ENCODE measurements at places on chromosomes 13 and 19.

DNA sequence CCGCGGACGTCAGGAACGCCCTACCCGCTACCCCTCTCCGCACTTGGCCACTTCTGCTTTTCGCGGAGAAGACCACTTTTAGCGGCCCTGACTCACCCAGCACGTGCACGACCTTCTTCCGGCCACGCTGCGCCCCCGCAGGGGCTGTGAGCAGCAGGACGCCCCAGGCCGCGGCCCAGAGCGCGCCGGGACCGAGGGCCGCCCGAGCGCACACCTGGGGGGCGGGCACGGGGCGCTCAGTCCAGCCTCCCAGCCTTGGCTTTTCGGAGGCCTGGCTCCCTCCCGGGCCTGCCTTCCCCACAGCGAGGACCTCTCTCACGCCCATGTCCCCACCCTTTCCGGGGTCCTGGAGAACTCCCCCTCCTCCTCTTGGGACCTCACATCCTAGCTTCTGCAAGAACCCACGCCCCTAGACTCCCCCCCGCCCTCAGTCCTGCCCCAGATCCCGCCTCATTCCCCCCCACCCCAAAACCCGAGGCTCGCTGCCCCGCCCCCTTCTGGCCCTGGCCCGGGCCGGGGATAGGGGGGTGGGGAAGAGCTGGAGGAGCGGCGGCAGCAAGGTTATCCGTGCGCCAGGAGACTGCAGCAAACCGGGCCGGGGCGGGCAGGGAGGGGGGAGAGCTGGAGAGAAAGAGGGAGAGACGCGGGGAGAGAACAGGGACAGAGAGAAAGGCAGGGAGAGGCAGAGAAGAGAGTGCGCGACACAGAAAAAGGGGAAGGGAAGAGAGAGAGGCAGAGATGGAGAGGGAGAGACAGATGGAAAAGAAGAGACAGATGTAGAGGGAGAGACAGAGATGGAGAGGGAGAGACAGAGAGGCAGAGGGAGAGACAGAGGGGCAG is 11.5 kb downstream of the TM6SF2 start:
- peak overlapping the region; percentile 23 for H3K4me3 ChIP-seq
- no peak overlapping the region for H3K27ac ChIP-seq
- H3K4me1 ChIP-seq = no peaks in the 10 kb centered on the region
- DNase-seq = no peak

DNA sequence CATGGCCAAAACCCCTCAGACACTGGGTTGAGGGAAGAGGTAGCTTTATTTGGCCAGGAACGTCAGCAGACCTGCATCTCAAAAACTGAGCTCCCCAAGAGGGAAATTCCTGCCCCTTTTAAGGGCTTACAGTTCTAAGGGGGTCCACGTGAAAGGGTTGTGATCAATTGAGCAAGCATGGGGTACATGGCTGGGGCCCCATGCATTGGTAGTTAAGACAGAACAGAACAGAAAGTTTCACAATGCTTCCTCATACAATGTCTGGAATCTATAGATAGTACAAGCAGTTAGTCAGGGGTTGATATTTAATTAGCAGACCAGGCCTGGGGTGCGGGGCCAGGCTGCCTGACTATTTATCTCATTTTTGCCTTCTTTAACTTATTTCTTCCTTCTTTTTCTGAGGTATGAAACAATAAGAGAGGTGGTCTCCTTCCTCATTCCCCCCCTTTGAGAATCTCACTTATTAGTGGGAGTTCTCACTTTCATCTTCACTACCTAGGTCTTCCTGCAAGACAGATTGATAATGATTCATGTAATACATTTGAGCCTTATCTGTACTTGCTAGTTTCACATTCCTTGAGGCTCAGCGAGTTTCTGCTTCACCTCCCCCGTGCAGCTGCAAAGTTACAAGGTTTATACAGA is 84.8 kb downstream of the SLC25A15 start:
- no peak overlapping the region for H3K4me3 ChIP-seq
- DNase-seq = no peak
- H3K4me1 ChIP-seq = no peaks in the 10 kb centered on the region

DNA sequence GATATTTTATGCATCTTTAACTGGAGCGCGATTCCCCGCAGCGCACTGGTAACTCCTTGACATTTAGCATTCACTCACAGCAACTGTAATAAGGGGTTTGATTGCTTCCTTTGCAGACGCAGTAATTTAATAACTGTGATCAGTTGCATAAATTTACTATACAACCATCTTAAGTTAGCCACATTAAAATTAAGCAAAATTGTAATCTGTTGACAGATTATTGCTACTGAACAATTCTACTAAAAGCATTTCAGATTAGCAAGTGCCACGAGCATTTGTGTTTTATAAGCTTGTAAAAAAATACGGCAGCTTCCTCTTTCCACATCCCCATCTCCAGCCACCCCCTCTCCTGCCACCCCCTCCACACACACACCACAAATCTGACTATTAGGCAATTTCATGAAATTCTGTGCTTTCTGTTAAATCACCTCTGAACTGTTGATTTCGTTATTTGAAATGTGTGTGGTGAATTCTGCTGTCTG is 44.4 kb downstream of the TSHZ3 start:
- H3K4me3 ChIP-seq = no peak overlapping the region
- no peak for DNase-seq
- H3K36me3 ChIP-seq = no peaks in the 10 kb centered on the region
- H3K27me3 ChIP-seq = no peaks in the 10 kb centered on the region
- no peak overlapping the region for H3K27ac ChIP-seq

- H3K36me3 ChIP-seq = no peaks in the 10 kb centered on the region
- no peak overlapping the region for H3K4me3 ChIP-seq
- H3K27me3 ChIP-seq = no peaks in the 10 kb centered on the region
- no peaks in the 10 kb centered on the region for H3K4me1 ChIP-seq
- H3K27ac ChIP-seq = no peak overlapping the region
Measured at GRCh38 chr13:43397111-43397510, 373.7 kb downstream of the DNAJC15 start.

GRCh38 chr13:98098516-98098915 is 44.4 kb upstream of the FARP1 start:
- no peak overlapping the region for H3K4me3 ChIP-seq
- no peaks in the 10 kb centered on the region for H3K27me3 ChIP-seq
- no peak overlapping the region for H3K27ac ChIP-seq
- H3K4me1 ChIP-seq = no peaks in the 10 kb centered on the region

- no peak overlapping the region for H3K4me3 ChIP-seq
- no peak for DNase-seq
- H3K27ac ChIP-seq = no peak overlapping the region
- no peaks in the 10 kb centered on the region for H3K4me1 ChIP-seq
- H3K36me3 ChIP-seq = no peaks in the 10 kb centered on the region
Measured at GRCh38 chr19:57905258-57905657, 11.1 kb downstream of the ZNF417 start.

- H3K4me3 ChIP-seq = no peak overlapping the region
- no peak for DNase-seq
- no peak overlapping the region for H3K27ac ChIP-seq
- H3K4me1 ChIP-seq = no peaks in the 10 kb centered on the region
- H3K27me3 ChIP-seq = no peaks in the 10 kb centered on the region
Measured at GRCh38 chr19:58047672-58048071, 11.4 kb upstream of the ZNF135 start.

- no peak for DNase-seq
- H3K36me3 ChIP-seq = no peaks in the 10 kb centered on the region
- H3K4me1 ChIP-seq = no peaks in the 10 kb centered on the region
- no peaks in the 10 kb centered on the region for H3K27me3 ChIP-seq
- no peak overlapping the region for H3K27ac ChIP-seq
Measured at GRCh38 chr19:524062-524674, 7.4 kb upstream of the CDC34 start.

GRCh38 chr13:29195456-29195855 is 375.3 kb downstream of the MTUS2 start:
- H3K36me3 ChIP-seq = no peaks in the 10 kb centered on the region
- H3K4me3 ChIP-seq = no peak overlapping the region
- no peak for DNase-seq

DNA sequence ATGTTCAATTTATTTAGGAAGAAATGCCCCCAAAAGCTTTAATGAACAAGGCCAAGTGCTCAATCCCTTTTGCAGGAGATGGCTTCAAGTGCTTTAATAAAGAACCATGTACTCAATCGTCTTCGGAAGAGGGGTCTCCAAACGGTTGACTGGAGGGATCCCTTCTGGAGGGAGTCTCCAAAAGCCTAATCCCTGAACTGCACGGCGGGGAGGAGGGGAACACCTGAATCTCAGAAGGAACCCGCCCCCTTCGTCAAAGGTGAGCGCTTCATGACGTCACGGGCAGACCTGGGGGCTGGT is 505 bp downstream of the PAF1 start:
- no peak for DNase-seq
- peak overlapping the region; percentile 86 for H3K27ac ChIP-seq
- no peaks in the 10 kb centered on the region for H3K27me3 ChIP-seq

- H3K27me3 ChIP-seq = no peaks in the 10 kb centered on the region
- no peak overlapping the region for H3K4me3 ChIP-seq
- no peaks in the 10 kb centered on the region for H3K36me3 ChIP-seq
- no peak for DNase-seq
- no peaks in the 10 kb centered on the region for H3K4me1 ChIP-seq
Measured at GRCh38 chr19:32373585-32374295, 28.3 kb downstream of the ZNF507 start.

DNA sequence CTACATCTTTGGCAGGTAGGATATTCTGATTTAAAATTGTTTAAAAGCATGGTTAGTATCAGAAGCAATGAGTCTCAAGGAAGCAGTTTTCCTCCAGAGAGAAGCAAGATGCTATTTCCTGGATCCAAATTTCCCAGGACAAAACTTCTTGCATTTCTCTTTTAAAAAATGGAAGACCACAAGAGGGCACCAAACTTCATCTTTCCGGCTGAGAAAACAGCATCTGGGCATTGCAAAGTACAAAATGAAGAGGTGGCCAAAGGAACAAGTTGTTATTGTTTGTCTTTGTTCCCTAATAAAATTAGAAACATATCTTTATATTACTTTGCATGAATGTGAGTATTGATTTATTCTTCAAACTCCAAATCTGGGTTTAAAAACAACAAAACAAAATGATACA is 60.0 kb upstream of the LRCH1 start:
- DNase-seq = no peak
- H3K27ac ChIP-seq = no peak overlapping the region
- H3K36me3 ChIP-seq = no peaks in the 10 kb centered on the region
- H3K4me1 ChIP-seq = no peaks in the 10 kb centered on the region
- no peaks in the 10 kb centered on the region for H3K27me3 ChIP-seq

GRCh38 chr19:4453232-4454179 is 4.1 kb downstream of the UBXN6 start:
- H3K4me3 ChIP-seq = no peak overlapping the region
- H3K27me3 ChIP-seq = no peaks in the 10 kb centered on the region
- DNase-seq = no peak
- H3K4me1 ChIP-seq = peaks cover 22% of the 10 kb centered on the region
- no peaks in the 10 kb centered on the region for H3K36me3 ChIP-seq
- H3K27ac ChIP-seq = no peak overlapping the region

GRCh38 chr19:13959141-13959961 is 7.0 kb downstream of the DCAF15 start:
- H3K4me3 ChIP-seq = no peak overlapping the region
- H3K27ac ChIP-seq = no peak overlapping the region
- no peaks in the 10 kb centered on the region for H3K36me3 ChIP-seq
- H3K4me1 ChIP-seq = no peaks in the 10 kb centered on the region
- DNase-seq = no peak

DNA sequence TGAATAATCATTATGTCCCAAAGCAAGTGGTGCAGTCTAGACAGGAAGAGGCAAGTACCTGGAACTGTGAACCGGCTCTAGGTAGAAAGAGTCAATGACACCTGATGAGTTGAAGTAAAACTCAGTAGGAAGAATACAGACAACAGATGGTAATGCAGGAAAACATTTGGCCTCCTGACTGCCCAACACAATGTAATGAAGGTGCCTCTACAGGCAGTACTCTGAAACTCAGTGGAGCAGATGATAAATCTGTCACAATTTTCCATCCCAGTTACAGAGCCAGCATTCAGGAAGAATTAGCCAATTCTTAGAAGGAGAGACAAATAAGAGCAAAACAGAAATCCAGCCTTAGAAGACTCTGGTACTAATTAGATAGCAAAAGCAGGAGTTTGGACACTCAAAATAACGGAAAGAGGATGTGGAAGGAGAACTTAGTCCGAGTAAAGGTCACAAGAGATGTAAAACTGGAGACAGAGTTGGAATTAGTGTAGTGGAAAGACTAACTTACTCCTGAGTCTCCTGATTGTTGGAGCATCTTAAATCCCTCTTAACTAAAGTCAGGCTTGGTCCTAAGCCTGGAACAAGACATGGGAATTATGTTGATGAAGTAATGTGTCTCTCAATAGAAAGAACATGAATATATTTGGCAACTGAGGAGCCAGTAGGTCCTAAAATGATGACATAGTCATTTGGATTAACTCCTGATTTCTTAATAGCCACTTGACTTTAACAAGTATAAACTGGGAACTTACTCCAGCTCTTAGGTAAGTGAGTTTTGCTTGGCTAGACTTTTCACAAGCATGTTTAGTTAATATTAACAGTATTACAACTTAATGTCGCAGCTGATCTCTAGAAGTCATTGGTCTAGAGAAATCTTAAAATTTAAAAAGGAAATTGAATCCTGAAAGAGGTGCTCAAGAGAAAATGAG is 457.3 kb upstream of the MIR17HG start:
- no peaks in the 10 kb centered on the region for H3K36me3 ChIP-seq
- H3K4me3 ChIP-seq = no peak overlapping the region
- no peak for DNase-seq
- H3K27ac ChIP-seq = no peak overlapping the region
- no peaks in the 10 kb centered on the region for H3K27me3 ChIP-seq

- DNase-seq = no peak
- H3K4me1 ChIP-seq = no peaks in the 10 kb centered on the region
- H3K36me3 ChIP-seq = no peaks in the 10 kb centered on the region
- H3K27me3 ChIP-seq = no peaks in the 10 kb centered on the region
- H3K4me3 ChIP-seq = no peak overlapping the region
Measured at GRCh38 chr13:88704600-88705275, 1033.6 kb downstream of the SLITRK5 start.

- H3K27ac ChIP-seq = no peak overlapping the region
- no peaks in the 10 kb centered on the region for H3K4me1 ChIP-seq
- H3K27me3 ChIP-seq = no peaks in the 10 kb centered on the region
- DNase-seq = no peak
Measured at GRCh38 chr13:23203516-23203915, 22.7 kb downstream of the SGCG start.

GRCh38 chr13:32334671-32335070 is 19.4 kb downstream of the BRCA2 start:
- H3K36me3 ChIP-seq = no peaks in the 10 kb centered on the region
- H3K4me3 ChIP-seq = no peak overlapping the region
- no peaks in the 10 kb centered on the region for H3K4me1 ChIP-seq
- DNase-seq = no peak

DNA sequence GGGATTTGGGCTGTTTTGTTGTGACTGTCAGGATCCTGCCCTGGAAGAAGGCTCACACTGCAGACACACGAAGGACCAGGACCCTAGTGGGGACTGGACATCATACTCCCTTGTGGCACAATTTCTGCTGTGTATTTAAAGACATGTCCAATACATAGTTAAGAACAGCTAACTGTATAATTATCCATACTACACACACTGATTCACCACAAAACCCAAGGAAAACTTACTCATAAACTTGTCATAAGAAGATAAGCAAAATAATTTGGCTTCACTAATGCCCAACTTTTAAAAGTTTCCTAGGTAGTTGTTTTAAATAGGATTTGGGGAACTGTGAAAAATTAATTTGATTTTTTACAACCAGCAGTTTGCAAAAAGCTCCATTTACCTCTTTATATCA is 46.1 kb downstream of the LATS2 start:
- DNase-seq = no peak
- H3K27ac ChIP-seq = peak overlapping the region; percentile 78
- H3K4me1 ChIP-seq = peaks cover 19% of the 10 kb centered on the region
- no peak overlapping the region for H3K4me3 ChIP-seq

GRCh38 chr19:7524523-7524922 is 2.1 kb downstream of the MCOLN1 start:
- H3K27ac ChIP-seq = no peak overlapping the region
- no peaks in the 10 kb centered on the region for H3K27me3 ChIP-seq
- DNase-seq = no peak
- H3K4me1 ChIP-seq = no peaks in the 10 kb centered on the region
- H3K36me3 ChIP-seq = no peaks in the 10 kb centered on the region
